ENCODE measurements at places on chromosomes 11 and 22.

- DNase-seq, result peak; percentile 43
Measured at GRCh38 chr11:7892840-7893254, 38.2 kb downstream of the OR10A6 start.

DNA sequence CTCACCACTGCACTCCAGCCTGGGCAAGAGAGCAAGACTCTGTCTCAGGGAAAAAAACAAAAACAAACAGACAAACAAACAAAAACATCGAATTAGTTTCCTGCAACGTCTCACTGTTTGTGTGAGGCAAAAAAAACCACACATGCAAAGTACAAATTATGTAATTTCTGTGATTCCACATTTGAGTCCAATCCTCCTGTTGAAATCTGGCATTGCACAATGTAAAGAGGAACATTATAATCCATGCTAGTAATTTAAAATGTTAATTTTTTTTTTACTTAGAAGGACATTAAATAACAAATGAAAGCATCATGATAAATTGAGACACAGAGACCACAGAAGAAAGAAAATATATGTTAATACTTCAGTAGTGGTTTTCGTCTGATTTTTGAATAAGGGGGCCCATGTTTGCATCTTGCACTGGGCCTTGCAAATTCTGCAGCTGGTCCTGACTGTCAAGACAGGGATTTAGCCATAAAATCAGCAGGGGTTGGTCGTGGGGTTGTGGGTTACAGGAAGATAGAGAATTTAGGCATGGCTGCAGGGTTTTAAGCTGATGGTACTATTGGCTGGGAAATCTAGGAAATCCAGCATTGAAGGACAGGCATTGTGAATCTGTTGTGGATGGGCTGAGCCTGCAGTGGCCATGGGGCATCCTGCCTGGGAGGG, 102.6 kb upstream of the ALDH3B2 start:
- DNase-seq, result no peak

- DNase-seq, result no peak
Measured at GRCh38 chr11:66548774-66549630, 2.3 kb downstream of the ACTN3 start.

GRCh38 chr22:25668437-25668836, 73.6 kb upstream of the MYO18B start:
- peak; percentile 79 for DNase-seq

- no peak for DNase-seq
Measured at GRCh38 chr22:35526333-35526979, 14.2 kb upstream of the RASD2 start.

- DNase-seq, result no peak
Measured at GRCh38 chr11:59643390-59643789, 25.4 kb downstream of the PATL1 start.

DNA sequence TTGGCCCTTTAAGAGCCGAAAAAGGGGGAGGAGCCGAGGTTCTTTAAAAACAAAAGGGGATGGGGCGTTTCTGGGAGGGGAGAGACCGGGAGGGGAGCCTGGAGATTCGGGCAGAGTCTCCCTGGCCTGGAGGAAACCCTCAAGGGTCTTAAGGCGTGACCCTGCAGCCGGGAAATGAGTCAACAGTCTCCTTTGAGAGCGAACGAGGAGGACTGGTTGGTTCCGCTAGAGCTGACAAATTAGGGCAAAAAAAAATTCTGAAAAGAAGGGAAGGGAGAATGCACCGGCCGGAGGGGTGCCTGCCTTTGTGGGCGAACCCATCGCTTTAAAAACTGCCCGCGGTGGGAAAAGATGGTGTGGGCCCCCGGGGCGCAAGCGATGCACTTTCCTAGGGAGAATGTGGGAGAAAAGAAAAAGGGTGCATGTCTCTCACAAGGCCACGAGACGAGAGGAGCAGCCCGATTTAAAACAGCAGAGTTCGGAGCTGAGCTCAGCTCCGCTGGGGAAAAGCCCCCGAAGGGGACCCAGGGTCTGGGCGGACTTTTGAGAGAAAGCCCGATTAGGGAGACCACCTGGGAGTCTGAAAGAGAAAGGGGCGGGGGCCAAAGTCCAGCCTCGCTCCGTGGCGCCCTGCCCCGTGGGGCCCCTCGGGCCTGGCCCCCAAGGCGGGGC, 874 bp downstream of the ZFTA start:
- DNase-seq, result peak; percentile 55

DNA sequence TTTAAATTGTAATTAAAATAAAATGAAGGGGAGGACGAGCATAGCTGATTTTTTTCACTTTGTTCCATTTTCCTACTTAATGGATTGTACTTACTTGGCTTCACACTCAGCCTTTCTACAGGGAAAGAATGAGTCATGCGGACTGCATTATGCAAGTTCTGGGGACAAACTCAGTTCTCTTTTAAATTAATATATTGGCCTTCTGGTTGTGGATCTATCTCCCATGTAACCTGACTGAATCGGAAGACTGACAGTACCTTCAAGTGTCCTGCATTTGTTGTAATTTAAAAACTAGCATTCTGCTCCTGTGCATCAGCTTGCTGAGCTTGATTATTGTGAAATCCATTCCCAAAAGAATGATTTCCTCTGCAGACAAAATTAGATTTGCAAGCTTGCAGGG, 12.2 kb downstream of the OR8D1 start:
- DNase-seq, result no peak

- no peak for DNase-seq
Measured at GRCh38 chr11:71491940-71492339, 35.1 kb upstream of the KRTAP5-7 start.

Measured in astrocyte of the cerebellum (primary cell).